Stimulated activated CD4-positive, alpha-beta T cell treated with anti-CD3 and anti-CD28 coated beads, TNF-alpha, amount 100 ng/mL, for 1 hour (primary cell): ENCODE measurements at places on chromosomes 7 and 10.

GRCh38 chr7:101535351-101535751 is 93.7 kb downstream of the MYL10 start:
- DNase-seq = no peak

DNA sequence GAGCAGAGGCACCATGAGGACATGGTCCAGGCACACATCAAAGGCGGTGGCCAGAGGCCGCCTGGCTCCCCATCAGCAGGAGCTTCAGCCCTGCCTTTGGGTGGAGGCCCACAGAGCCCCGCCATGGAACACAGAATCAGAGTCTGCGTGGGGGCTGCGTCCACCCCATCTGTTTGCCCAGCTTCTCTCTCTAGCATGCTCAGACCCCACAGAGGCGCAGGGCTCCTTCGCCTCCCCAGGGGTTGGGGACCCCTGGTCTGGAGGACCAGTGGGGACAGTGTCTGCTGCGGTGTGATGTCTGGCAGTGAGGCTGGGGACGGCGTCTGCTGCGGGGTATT is 321.9 kb downstream of the PTPRN2 start:
- DNase-seq = no peak

- no peak for DNase-seq
These were observed 2.4 kb upstream of the INPP5A start for GRCh38 chr10:132535065-132535651.

DNA sequence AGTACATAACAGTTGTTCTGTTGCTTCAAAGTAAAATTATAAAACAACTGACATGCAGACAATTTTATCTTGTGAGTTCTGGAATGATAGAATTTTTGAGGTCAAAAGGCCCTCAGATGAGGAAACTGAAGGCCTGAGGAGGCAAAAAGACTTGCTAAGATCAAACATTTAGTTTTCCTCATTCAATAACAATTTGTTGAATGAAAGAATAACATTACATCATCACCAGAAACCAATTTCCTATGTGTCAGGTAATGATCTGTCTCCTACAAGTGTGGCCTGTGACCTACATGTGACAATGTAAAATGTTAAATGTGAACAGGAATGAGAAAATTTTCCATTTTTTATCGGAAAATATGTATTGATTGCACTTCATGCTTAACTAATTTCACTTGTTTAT is 16.6 kb upstream of the ASB4 start:
- DNase-seq = no peak

GRCh38 chr7:26964156-26964808 is 99.9 kb upstream of the SKAP2 start:
- DNase-seq = no peak

- no peak for DNase-seq
These were observed 12.7 kb downstream of the SLC29A3 start for GRCh38 chr10:71331736-71332135.
